Ovary (tissue), 10 donors: ENCODE measurements at places on chromosomes 16 and 17.

- no peak for DNase-seq
Observed at GRCh38 chr17:28702752-28703150, 8.9 kb downstream of the PROCA1 start.

- no peak for DNase-seq
Observed at GRCh38 chr17:1611715-1612114, 16.9 kb downstream of the SLC43A2 start.

GRCh38 chr17:45677770-45678169 lies 106.3 kb upstream of the CRHR1 start:
- no peak for DNase-seq

GRCh38 chr16:66375451-66375850 lies 9.0 kb downstream of the CDH5 start:
- no peak for DNase-seq
